Cardiac fibroblast (primary cell): ENCODE measurements at places on chromosomes 3 and 15.

DNA sequence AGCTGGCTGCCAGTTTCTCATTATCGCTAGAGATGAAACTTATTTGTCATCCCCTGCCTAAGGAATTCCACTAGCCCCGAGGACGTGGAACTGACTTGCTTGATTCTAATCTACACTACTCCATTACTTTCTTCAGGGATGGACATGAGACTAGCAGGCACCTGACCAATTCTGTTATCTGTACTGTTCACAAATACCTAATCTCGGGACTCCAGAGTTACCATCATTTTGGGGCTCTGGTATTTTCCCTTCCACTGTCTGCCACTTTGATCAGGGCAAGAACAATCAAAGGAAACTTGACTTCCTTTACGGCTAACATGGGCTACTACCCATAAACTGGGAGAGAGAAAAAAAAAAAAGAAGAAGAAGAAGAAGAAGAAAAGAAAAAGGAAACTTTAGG lies 27.8 kb downstream of the BMF start:
- DNase-seq: no peak

DNA sequence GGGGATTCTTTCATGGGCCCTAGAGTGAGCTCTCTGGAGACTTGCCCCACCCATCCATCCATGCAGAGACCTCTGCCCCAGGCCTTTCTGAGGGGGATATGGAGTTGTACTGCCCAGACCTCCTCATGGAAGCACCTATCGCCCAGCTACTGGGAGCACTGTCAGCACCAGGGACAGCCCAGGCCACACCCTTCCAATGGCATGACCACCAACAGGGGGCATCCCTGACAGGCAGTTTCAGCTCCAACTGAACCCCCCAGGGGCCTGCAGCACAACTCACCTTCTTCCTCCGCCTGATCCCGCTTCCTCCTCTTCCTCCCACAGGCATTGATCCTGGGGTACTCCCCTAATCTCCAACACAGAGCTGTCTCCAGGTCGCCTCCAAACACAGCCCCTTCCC lies 21.8 kb downstream of the MRPS11 start:
- no peak for DNase-seq

- DNase-seq: no peak
Measured at GRCh38 chr3:47491777-47492176, 16.0 kb upstream of the SCAP start.

GRCh38 chr15:77097248-77097721 lies 26.4 kb upstream of the TSPAN3 start:
- DNase-seq: no peak

GRCh38 chr3:150128126-150128525 lies 157.4 kb upstream of the PFN2 start:
- DNase-seq: no peak

DNA sequence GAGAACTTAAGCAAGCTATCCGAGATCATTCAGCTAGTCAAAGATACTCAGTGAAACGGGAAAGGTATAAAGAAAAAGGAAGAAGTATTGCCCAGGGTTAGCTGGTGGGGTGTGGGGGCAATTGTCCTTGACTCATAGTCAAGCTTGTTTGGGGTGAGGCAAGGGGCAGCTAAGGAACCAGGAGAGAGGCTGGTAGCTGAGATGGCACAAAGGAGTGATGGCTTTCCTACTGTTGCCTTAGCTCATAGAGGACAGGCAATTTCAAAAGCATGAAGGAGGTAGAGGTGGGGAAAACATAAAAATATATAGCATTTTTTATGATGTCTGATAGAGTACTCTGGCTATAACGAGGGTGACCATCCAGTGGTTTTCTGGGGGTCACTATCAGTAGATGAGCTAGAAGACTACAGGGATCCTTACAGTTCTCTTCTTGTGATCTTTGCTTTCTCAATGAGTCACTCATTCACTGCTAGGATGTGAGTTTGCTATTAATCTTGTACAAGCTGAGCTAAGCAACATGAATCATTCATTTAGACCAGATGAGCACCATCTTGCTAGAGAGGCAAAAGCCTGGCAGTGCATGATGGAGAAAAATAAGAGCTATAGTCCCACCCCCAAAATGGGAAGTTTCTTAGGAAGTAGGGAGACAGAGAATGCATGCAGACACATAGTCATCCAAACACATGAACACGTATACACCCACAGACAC lies 207.1 kb upstream of the PFN2 start:
- DNase-seq: peak; percentile 17

DNA sequence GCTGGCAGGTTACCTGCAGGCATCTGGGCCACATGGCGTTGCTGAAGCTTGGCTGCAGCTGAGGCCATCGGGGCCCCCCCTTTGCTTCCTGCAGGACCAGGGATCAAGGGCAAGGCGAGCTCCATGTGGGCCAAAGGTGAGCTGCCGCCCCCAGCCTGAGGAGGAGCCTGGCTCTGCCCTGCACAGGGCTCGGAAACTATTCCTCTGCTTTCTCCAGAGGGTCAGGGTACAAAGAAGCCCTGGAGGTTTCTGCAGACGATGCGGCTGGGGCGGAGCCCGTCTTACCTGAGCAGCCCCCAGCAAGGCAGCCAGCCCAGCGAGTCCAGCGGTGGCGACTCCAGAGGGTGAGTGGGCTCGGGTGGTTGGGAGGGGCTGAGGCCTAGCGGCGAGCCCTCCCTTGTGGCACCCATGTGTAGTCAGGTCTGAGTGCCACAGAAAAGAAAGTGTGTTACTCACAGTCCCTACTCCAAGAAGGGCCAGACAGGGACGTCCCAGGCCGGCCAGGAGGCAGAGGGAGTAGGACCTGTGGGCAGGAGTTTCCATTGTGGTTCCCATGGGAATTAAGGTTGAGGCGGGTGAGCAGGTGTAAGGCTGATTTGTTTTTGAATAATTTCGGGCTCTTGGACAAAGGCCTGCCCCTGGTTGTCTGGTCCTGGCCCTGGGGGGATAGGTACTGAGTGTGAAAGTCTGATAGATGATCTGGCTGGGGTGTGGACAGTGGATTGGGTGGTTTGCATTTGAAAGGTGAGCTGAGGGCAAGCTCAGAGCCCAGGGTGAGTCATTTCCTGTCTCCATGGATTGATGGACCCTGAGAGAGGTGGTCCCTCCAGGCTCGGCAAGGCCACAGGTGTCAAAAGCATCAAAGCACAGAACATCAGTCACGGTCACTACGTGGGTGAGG lies 25.4 kb downstream of the CFAP100 start:
- no peak for DNase-seq

- DNase-seq: peak; percentile 23
Measured at GRCh38 chr15:31197497-31198414, 96.2 kb upstream of the TRPM1 start.

- peak; percentile 49 for DNase-seq
Measured at GRCh38 chr3:131526801-131527347, 24.1 kb upstream of the MRPL3 start.

DNA sequence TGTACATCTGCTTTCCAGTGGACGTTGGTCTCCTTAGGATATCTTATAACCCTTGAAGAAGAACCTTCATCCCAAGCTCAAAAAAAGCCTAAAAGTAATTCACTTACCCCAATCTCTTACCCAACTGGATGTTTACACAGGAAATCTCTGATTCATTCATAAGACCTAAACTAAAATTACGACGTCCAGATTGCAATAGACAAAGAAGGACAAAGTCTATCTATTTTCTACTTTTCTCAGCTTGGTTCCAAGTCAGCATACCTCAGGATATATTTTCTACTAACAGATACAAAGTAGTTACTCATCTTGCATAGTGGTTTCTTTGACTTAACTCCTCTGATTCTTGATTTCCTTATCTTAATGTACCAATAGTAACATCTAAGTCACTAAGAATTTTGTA lies 669.9 kb downstream of the OTOL1 start:
- DNase-seq: peak; percentile 38

DNA sequence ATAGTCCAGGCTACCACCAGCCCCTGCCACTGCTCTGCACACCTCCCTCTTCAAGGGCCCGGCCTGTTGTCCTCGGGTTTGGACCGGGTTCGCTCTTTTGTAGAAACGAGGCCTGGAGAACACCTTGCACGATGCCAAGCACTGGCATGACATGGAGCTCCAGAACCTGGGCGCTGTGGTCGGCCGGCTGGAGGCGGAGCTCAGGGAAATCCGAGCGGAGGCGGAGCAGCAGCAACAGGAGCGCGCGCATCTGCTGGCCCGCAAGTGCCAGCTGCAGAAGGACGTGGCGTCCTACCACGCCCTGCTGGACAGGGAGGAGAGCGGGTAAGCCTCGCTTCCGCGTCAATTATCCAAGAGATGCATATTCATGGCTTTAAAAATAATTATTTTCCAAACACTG lies 72.4 kb downstream of the BFSP2 start:
- no peak for DNase-seq

DNA sequence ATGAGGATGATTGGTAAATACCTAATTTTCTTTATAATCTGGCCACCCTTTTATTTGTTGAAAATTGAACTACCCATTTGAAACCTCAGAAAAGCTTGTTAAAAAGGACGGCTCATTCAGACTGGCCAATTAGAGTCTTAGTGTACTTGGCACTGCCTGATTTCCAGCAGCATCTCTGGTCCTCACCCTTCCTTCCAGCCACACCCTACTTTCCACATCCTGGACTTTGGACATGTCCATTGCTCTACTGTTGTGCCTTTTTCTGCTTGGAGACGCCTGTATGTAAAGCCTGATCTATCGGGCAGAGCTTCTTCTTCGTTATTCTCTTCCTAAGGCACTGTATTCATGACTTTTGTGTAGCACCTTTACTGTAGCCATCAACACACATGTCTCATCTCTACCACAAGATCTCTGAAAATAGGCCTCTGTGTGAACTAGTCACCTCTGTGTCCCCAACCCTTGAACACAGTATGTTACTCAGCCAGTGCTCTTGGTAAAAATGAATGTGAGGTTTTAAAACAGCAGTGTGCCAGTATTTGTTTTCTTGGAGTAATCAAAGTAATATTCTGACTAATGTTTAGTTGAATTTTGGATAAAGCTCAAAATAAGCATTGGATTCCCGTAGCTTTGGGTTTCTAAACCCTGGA lies 6.8 kb downstream of the RBM5 start:
- DNase-seq: no peak

DNA sequence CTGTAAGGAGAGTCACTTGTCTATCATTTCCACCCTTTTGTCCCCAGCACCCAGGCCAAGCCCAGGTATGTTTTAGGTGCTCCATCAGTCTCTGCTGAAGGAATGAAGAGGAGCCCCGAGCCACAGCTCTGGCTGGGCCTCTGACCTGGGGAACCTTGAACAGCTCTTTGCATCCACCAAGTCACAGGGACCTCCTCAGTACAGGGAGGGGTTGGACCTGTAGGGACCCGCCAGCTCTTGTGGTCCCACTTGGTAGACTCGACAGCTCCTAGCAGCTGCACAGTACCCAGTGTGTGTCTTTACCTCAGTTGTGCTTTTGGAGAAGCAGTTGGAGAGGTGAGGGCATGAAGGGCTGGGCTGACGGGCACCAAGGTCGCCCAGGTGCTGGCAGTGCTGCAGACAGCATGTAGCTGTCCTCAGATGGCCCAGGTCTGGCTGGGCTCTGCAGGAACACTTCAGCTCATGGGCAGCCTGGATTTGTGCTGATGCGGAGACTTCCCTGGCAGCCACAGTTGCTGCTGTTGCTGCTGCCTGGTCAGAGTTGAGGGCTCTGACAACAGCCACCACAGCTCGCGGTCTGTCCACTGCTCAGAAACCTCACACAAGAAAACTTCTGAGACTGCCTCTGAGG lies 123.6 kb downstream of the CACNA1D start:
- no peak for DNase-seq

GRCh38 chr3:57805674-57806073 lies 49.6 kb downstream of the SLMAP start:
- DNase-seq: peak; percentile 58

DNA sequence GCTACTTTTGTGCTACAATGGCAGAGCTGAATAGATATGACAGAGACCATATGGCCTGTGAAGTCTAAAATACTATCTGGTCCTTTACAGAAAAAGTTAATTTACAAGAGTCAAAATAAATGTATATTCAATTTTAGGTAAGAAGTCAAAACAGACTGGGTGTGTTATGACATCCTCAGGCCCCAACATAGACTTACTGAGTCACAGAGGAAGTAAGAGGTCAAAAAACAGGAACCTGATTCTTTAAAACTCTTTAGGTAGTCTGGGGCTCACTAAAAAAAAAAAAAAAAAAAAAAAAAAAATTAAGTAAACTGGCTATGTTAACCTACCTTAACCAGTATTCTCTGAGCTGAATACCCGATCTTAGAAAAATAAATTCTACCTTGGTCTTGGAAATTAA lies 13.1 kb downstream of the DNAAF4 start:
- DNase-seq: no peak
